Effector CD4-positive, alpha-beta T cell (primary cell): ENCODE measurements at places on chromosomes 2 and 18.

- DNase-seq = no peak
These were observed 36.7 kb downstream of the RALB start for GRCh38 chr2:120289221-120289906.

- no peak for DNase-seq
These were observed 6.8 kb upstream of the GAL3ST2 start for GRCh38 chr2:241769819-241770184.

DNA sequence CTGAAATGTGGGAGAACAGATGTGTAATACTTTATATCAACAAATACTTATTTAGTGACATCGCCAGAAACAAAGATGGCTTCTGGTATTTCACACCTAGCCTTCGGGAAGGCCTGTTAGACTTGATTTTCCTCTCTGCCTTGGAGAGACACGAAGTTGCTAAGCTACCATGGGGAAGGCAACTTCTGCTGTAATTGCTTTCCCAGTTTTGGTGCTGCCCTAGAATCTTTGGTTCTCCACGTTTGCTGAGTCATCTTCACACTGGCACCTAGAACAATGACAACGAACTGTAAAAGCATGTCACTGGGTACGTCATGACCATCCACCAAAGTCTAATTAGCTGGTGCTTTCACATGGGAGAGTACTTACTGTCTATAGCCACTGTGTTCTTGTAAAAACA lies 58.7 kb upstream of the ACTR3 start:
- no peak for DNase-seq

GRCh38 chr2:16000642-16001041 lies 60.3 kb downstream of the MYCN start:
- no peak for DNase-seq
